Activated CD4-positive, alpha-beta memory T cell treated with anti-CD3 and anti-CD28 coated beads, Interleukin-2, amount 10 ng/mL, durations not matched to agents 7 days and 5 days (primary cell): ENCODE measurements at places on chromosomes 7 and 10. TPM values are rescaled to one million over a fixed set of nuclear protein-coding genes. Genes with fewer than 3 reads are reported as not detected.

DNA sequence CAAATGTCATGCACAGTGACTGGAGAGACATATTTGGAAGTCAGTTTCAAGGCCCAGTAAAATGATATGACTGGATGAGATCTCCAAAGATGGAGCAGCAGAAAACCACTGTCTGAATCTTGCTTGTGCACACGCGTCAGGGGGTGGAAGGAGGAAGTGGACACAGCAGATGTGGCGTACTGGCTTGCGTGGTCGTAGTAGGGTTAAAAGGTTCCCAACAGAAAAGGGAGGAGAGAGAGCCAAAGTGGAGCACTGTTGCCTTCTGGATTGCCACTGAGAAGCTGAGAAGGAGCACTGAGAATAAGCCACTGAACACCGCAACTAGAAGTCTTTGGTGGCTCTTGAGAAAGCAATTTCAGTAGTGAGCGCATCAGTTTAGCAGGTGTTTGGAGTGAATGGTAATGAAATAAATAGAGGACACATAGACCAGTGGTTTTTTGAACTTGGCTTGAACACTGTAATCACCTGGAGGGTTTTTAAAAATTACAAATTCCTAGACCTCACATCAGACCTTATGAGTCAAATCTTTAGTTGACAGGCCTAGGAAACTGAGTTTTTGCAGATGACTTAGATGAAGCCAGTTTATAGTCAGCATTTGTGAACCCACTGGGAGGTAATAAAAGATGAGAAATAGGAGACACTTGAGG, 227.3 kb downstream of the PTEN start:
- no peak for DNase-seq

DNA sequence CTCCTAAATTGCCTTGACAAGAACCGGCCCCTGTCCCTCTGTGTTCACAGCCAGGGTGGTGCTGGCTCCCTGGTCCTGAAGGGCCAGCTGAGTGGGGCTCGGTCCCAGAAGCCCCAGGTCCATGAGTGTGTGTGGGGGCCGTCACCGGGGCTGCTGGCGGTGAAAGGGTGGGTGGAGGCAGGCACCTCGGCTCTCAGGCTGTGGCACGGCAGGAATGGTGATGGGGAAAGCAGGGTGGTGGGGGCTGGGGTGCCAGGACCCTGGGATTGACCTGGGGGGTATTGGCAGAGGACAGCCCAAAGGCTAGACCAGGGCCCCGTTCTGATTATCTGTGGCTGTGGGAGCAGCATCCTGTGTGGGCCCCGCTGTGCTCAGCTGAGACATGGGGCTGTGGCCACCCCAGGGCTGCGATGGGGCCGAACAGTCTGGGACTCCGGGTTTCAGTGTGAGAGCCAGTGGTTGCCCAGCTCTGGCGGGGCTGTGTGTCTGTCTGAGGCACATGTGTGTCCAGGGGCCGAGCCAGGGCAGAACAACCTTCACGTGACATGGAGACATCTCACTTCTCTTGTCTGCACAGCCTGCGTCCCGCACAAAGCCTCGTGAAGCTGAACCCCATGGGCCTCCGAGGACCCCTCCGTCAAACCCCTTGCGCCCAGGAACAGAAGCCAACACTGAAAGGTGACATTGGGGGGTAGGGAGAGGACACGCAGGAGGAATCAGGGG, 144.2 kb downstream of the ELFN1 start:
- no peak for DNase-seq

GRCh38 chr7:502296-502695, 17.4 kb downstream of the PDGFA start:
- DNase-seq, result no peak

DNA sequence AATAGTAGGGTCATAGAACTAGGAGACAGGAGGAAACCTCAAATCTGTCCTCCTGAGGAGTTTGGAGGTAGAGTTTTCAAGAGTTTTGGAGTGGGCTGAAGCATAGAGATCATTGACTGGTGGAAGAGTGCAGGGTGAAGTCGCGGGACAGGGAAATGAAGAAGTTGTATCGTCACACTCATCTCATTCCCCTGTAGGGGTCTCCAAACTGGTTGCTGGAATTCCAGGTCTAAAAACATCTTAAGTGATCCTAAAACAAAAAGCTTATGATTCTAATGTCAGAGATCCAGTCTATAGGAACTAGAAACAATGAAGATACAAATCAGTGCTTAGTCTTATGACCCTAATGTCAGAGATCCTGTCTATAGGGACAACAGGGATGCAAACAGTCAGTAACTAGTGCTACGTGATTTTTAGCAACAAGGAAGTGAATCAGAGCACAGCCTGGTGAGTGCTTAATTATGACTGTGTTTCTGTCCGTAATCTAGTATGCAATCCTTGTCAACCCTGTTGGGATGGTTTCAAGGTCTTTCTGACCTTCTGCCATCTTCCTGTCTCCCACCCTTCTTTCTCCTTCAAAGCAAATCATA, 139.4 kb downstream of the SKIDA1 start:
- DNase-seq, result no peak

DNA sequence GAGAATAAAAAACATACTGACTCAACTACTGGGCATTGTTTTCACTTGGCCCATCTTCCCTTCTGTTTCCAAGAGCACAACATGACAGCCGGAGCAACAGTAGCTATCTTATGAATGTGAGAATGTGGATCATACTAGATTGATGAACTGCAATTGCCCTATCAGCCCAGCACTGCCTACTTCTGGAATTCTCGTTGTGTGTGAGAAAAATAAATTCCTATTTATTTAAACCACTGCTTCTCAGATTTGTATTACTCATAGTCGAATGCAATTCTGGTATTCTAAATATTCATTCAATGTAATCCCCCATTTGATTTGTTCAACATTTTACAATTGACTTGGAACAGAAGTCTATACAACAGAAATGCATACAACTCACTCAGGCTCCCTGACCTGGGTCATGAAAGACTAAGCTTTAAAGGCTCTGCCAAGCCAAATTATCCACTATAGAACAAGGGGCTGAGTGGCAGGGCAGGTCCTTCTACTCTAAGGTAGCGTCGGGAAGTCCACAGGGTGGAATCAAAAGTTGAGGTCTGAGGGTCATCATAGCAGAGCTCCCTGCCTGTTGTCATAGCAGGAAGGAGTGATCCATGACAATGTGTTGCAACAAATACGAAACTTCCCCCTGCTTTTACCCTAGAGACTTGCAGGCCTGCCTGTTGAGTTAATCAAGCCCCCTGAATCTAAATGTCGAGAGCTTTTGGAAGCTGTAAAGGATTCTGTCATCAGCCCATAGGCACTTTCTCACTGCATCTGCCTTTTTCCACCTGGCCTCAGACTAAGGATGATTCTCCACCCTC, 12.4 kb upstream of the JAZF1 start:
- no peak for DNase-seq

- DNase-seq, result no peak
Observed at GRCh38 chr10:32376771-32377170, 29.8 kb upstream of the EPC1 start.

- DNase-seq, result no peak
Observed at GRCh38 chr10:101322266-101323108, 31.5 kb upstream of the BTRC start.

Gene MNX1
- 0.10 TPM for total RNA-seq

Gene SFTPA1
- total RNA-seq, result not detected

Gene CRCP
- 24.0 TPM for total RNA-seq
